ENCODE measurements at places on chromosomes 1 and 21. TPM values are rescaled to one million over a fixed set of nuclear protein-coding genes. Genes with fewer than 3 reads are reported as not detected.

DNA sequence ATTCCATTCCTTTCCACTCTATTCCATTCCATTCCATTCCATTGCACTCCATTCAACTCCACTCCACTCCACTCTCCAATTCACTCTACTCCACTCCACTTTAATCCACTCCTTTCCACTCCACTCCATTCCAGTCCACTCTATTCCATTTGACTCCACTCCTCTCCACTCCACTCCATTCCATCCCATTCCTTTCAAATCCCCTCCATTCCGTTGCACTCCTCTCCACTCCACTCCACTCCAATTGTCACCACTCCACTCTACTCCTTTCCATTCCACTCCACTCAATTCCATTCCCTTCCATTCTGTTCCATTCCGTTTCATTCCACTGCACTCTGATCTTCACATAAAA, 2563.7 kb upstream of the TPTE start:
- DNase-seq: no peak

DNA sequence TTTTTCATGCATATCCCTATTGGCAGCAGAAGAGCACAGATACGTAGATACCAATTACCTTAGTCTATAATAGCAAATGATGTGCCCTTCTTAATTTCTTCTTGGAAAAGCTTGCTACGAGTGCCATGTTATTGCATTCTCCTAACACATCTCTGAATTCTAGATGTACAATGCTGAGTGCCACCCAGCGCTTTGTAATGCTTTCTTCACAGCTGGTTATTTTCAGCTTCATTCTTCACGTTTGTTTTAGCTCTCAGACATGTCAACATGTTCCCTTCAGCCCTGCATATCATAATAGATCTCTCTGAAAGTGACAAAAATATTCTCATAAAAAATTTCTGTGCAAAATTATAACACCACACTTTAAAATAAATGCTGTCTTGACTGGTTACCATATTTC, 981.2 kb downstream of the TTLL7 start:
- DNase-seq: no peak

- peak; percentile 50 for DNase-seq
Observed at GRCh38 chr1:27391511-27392095, 819 bp upstream of the GPR3 start.

The FAM3B gene
- not detected for total RNA-seq

The ERICH3 gene
- not detected for total RNA-seq

GRCh38 chr1:220879076-220879508, at the start of gene HLX:
Gene HLX (plus strand): TSS chr1:220879443. CDS start chr1:220879858, 415 bp downstream.
- DNase-seq: peak; percentile 39

Measured in activated CD4-positive, alpha-beta memory T cell treated with anti-CD3 and anti-CD28 coated beads for 36 hours (primary cell).